Vagina (tissue), 2 donors: ENCODE measurements at places on chromosomes 4 and X.

DNA sequence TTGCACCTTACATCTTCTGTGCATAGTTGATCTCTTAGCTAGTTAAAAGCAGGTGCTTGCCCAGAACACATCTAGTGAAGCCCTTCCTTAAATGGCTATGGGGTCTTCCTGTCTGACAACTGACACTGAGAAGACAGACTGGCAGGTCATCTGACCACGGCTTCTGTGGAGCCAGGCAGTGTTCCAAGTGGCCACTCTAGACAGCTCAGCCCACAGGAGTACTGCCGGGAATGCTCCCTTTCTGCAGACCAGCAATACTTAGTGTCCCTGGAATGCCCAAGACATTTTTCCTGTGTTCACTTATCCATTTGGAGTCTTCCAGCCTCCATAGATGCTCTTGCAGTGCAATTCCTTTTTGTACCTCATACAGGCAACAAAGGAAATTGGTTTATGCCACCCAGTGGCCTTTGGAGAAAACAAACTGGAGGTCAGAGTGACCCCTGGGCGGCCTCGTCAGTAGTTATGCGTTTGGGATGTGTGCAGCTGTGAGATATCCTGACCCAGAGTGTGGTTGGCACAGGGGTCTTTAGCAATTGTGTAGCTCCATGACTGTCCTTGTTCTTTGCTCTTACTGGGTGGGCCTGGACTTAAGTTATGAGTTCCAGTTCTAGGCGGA lies 335.5 kb downstream of the ARHGAP10 start:
- no peak for DNase-seq

DNA sequence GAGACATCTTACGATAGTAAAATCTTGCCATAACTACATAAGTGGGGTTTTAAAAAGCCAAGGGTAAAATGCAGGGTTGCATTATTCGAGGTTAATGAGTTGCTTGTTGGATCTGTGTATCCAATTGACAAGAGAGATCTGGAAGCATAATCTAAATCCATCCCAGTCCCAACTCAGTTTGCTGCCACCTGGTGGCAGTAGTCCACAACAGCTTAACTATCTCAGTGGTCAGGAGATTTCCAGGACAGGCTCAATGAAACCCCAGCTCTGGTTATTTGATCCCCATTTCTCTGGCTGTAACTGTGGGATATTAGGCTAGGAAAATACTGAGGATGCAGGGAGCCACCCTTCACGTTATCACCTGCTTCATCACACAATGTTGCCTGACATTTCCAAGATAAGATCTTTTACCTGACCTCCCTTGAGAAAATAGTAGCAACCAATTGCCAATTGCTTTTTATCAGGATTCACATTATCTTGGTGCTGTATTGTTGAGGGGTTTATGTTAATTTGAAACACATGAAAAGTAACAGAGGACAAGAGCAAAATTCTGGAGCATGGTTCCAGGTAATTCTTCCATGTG lies 88.2 kb upstream of the TNIP3 start:
- DNase-seq, result no peak

DNA sequence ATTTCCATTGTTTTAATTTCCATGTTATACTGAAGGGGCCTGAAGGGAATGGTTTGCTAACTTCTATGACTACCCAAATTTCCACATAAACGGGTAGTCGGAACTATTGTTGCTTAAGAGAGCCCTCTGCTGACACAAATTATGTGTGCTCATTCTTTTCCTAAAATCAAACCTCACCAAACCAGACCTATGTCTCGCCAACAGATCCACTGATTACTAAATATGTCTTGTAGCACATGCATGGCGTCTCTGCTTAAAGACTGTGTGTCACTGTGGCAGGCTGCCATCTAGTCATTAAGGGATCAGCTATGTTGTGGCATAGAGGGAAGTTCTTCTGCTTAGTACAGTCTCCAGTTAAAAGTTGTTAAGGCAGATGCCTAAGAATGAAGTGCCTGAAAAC lies 25.1 kb downstream of the PIR start:
- DNase-seq, result no peak

DNA sequence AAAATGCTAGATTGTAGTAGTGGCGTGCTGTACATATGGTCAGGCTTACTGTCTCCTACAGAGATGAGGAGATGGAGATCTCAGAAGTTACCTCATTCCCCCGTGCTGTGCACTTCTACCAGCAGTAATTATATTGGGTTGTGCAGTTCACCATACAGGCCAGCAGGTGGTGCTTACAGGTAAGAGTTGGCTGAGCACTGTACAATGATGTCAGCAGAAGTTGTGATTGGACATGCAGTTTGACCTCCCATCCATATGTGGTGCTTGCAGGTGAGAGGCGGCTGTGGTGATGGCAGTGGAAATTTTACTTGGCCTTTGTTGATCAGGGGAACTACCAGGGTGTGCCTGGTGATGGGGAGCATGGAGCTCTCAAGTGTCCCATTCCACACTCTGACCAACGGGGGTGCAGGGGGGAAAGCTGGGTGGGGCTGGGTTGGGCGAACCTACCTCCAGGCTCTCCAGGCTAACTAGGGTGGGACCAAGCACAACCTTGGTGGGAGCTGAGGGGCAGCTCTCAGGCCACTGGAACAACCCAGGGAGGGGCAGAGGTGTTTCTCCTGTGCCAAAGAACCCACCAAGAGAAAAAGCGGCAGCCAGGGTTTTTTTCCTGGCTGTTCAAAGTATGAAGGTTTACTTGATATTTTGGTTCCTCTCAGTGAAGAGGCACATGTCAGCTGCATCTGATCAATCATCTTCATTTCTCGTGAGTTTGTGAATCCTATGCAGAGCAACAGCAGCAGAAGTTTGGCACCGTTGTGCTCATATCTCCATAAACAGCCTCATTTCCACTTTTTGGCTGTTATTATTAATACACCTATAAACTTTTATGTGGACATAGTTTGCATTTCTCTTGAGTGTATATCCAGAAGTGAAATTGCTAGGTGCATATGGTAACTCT lies 73.8 kb upstream of the FREM3 start:
- DNase-seq, result no peak

DNA sequence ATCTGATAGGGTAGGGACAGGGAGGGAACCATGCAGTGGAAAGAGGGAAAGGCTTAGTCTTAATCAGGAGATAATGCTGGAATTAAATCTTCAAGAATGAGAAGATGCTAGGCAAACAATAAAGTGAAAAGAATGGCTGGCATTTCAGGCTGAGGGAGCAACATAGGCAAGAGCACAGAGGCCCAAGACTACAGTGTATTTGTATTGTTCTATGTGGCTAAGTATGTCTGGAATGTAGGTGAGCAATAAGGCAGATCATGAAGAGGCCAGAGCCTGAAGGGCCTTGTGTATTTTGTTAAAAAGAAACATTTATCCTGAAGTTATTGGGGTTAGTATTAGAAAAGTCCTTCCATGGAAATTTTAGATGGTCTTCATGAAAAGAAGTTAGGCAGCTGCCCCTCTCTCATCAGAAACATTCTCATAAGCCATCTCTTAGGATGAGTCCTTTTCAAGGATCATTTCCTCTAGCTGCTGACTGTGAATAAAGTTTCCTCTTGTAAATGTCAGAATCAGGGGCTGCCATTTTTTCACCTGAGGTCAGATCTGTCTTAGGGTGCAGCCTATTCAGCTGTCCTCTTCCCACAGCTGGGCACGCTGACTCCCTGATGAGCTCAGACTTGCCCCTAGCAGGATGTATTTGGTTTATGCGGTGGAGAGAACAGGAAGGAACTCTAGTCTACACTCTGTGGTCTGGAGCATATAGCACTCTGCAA lies 46.3 kb downstream of the ATP10D start:
- DNase-seq, result no peak

GRCh38 chr4:146521541-146522097 lies at the start of gene SLC10A7:
SLC10A7 (minus strand) TSS chr4:146521940; CDS start chr4:146521717, 223 bp downstream.
- DNase-seq, result no peak
